ENCODE measurements at places on chromosomes 1 and 21.

DNA sequence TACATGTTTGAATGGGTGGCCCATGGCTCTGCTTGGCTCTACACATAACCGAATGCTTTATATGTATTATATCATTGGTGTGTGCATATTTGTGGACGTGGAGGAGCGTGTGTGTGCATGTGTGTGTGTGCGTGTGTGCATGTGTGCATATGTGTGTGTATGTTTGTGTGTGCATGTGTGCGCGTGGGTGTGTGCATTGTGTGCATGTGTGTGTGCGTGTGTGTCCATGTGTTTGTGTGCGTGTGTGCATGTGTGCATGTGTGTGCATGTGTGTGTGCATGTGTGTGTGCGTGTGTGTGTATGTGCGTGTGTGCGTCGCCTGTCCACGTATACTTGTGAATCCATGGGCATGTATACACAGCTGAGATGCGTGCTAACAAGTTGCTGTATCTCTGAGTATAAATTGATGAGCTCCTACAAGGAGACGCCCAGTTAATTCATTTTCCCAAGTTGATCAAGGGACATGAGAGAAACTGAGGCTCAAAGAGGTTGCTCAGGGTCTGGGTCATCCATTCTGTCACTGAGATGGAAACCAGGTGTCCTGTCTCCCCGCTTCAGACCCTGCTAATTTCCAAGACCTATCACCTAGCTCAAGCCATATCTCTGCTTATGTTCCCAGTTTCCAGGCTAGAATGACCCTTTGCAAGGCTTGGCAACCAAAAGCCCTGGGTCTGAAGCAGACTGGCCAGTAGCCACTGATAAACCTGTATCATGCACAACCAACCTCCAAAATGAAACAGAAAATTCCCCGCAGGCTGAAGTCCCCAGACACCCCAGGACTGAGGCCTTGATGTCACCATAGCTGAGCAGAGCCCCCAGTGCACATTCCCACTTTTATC, 2.8 kb upstream of the CTRC start:
- no peak for DNase-seq

GRCh38 chr1:62336995-62337705, 17.9 kb upstream of the KANK4 start:
- no peak for DNase-seq

GRCh38 chr21:25536752-25537151, 70.5 kb downstream of the MRPL39 start:
- DNase-seq = no peak

GRCh38 chr1:200971428-200971903, 52.0 kb downstream of the KIF21B start:
- DNase-seq = no peak

GRCh38 chr1:143680304-143680703, 291.5 kb downstream of the FAM72C start:
- DNase-seq = no peak

- peak; percentile 24 for DNase-seq
These were observed 57.4 kb upstream of the MTF2 start for GRCh38 chr1:93021539-93022134.

- DNase-seq = no peak
These were observed 3.2 kb upstream of the C1orf74 start for GRCh38 chr1:209787551-209787950.

DNA sequence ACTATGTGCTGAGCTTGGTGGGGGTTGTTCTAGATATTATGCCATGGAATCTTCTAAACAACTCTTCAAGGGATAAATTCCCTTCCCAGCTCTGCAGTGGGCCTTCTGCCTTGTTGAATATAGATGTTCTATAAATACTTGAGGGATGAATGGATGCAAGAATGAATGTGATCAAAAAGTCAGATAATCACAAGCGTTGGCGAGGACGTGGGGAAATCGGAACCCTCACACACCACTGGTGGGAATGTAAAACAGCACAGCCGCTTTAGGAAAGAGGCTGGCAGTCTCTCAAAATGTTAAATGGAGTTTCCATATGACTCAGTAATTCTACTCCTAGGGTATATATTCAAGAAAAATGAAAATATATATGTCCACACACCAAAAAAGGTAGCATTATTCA, 19.0 kb downstream of the SDC3 start:
- no peak for DNase-seq

GRCh38 chr1:246893191-246893939, 38.4 kb downstream of the AHCTF1 start:
- DNase-seq = no peak

GRCh38 chr21:30718239-30718909, at the start of gene KRTAP21-3:
Gene KRTAP21-3 (minus strand): TSS chr21:30718777. CDS start chr21:30718759, 18 bp downstream.
- no peak for DNase-seq

DNA sequence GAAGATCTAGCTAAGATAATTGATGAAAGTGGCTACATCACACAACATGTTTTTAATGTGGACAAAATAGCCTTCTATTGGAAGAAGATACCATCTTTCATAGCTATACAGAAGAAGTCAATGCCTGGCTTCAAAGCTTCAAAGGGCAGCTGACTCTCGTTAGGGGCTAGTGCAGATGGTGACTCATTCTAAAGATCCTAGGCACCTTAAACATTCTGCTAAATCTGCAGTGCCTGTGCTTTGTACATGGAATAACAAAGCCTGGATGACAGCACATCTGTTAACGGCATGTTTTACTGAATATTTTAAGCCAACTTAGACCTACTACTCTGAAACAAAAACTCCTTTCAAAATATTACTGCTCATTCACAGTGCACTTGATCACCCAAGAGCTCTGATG, 65.6 kb upstream of the USP24 start:
- no peak for DNase-seq

GRCh38 chr1:117284399-117285215, 73.9 kb upstream of the VTCN1 start:
- DNase-seq = no peak

GRCh38 chr1:229221106-229222019, 49.5 kb upstream of the RAB4A start:
- DNase-seq = no peak

- DNase-seq = no peak
These were observed 10.6 kb downstream of the ESPN start for GRCh38 chr1:6435129-6435528.

DNA sequence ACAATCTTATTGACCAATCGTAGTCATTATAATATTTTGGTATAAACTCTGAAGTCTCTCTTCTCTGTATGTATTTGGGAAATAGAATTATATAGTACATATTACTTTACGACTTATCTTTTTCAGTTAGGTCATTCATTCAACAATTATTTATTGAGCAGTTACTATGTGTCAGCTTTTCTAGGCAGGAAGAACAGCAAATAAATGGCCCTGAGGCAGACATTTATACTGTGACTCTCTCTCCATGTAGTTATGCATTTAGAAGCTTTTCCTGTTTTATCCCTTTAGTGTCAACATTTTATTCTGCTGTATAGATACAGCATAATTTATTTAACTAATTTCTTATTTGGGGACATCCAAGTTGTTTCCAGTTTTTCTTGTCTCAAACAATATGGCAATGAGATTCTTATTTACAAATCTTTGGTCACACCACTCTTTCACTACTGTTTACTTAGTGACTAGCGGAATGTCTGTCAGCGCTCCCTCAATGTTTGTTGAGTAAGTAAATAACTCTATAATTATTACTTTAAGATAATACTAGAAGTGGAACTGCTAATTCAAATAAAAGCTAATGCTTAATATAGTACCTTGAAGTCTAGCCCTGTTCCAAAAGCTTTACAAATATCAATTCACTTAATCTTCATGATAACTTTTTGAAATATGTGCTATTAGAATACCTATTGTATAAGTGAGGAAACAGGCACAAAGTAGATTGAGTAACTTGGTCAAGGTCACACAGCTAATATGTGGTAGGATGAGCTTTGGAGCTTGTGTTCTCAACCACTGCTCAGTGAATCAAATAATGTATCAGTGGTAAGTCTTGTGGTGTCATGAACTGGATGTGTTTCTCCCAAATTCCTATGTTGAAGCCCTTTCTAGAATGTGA, 465.6 kb downstream of the SIPA1L2 start:
- DNase-seq = no peak

DNA sequence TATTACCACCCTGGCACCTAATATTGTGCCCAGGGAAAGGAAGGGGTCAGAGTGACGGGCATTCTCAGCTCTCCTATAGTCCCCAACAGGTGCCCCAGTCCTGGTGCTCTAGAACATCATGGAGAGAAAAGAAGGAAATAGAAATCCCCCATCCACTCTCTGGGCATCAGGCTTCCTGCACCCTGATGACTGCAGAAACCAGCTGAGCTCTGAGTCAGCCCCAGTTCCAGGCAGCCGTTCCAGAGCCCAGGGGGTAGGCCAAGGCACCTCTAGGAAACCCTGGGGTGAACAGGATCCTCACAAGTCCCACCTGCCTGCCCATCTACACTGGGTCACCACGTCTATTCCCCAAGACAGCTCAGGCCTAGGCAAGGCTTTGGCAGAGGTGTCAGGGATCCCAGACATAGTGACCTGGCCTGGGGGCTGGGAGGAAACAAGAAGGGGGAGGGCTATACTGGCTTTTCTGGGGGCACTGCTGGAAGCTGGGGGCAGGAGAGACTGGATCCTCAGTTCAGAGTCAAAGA, 709 bp downstream of the NECTIN4 start:
- DNase-seq = no peak

DNA sequence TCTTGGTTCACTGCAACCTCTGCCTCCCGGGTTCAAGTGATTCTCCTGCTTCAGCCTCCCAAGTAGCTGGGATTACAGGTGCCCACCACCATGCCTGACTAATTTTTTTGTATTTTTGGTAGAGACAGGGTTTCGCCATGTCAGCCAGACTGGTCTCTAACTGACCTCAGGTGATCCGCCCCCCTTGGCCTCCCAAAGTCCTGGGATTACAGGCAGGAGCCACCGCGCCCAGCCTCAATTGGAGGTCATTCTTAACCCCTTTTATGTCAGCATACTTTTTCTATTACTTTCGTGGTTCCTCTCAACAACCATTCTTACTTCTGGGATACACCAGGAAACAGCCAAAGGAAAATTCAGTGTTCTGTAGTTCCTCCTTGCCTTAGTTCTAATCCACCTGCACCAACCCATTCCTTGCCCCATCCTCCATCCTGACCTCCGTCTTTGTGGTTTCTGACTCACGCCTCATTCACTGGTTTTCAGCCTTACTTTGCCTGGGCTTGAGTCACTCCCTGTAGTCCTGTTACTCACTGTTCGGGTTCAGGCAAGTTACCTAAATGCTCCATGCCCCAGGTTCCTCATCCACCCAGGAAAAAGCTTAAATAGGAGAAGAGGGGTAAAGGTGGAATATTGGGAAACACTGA, 12.9 kb upstream of the BCL10 start:
- DNase-seq = no peak

- DNase-seq = no peak
These were observed 3.3 kb downstream of the KRTAP10-3 start for GRCh38 chr21:44555200-44555875.

- no peak for DNase-seq
These were observed 9.0 kb downstream of the RAD54L start for GRCh38 chr1:46256523-46256922.

DNA sequence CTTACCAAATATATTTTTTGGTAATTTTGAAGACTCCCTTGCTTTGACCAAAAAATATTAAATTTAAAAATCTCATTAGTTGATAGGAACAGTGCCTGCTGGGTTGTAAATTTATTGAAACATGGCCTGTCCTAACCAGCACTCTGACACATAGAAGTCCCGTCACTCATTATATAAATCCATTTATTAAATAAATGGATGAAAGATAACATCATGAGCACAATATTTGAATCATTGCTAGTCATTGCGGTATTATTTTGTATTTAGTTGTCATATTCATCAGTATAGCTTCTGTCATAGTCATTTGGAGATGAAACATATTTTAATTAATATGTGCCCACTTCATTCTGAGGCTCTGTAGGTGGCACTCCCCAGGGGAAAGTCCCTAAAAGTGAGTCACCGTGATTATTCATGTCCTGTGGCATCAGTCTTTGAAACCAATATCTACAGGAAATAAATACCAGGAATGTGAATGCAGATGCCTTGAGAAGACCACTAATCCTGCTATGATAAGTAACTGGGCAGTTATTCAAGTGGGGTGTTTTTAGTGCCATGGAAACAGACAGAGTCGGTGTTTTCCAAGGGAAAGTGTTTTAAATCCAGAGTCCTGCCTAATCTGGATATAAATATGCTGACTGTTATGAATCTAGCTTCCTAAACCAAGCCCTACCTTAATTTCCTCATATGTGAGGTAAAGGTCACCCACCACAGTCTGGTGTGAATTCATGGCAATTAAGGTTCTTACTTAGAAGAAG, 302.0 kb downstream of the DUSP10 start:
- DNase-seq = no peak

DNA sequence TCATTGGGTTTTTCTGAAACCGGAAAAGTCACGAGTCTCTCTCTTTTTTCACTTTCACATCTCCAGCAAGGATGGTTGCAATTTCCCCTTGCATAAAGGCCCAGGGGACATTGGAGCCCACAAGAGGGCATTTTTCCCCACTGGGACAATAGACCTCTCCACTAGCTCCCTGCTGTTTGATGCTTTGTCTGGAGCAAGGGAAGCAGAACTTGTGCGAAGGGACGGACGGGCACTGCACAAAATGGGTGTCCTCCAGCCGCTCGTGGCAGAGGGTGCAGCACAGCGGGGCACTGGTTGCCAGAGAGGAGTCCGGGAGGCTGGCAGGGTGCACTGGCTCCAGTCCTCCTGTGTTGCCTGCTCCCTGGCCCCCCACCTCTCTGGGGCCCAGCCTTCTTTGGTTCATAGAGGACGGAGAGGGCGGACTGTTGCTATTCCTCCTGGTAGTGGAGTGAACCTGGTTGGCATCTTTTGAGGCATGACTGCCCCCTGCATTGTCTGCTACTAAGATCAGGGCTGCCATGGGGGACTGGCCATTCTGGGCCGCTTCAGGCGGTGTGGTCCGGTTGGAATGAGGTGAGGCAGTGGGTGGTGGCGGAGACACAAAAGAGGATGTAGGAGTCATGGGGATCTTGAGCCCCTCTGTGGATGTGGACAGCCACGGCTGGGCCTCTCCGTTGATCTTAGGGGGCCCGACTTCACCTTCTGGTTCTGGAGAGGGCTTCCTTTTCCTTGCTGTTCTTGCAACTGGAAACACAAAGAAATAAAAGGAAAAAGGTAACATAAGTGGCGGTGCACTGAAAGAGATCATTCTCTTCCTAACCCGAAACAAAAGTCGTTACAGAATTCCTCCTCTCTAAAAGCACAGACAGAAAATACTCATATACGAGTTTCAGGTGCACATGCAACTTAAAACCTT, 2.6 kb downstream of the IRF2BP2 start:
- DNase-seq = no peak

DNA sequence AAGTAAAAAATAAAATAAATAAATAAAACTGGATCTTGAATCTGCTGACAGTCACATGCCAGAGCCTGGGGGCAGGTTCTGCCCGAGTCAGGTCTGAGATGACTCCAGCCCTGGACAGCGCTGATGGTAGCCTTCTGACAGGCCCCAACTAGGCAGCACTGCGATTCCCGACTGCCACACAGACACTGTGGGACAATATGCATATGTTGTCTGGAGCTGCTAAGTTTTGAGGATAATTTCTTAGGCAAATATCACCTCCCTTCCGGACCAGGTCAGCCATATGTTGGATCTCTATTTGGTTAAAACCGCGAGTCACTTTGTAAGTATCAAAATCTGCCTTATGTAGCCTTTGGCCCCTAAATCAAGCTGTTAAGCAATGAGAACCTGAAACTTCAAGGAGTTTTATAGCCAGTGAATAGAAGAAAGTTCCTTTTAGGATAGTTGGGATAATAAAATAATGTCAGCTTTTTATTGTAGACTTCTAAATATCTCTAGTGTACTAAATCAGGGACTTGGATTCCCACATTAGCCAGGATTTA, 20.8 kb upstream of the TRIM17 start:
- no peak for DNase-seq

- no peak for DNase-seq
These were observed 161.2 kb downstream of the NCAM2 start for GRCh38 chr21:21159253-21159899.
